ENCODE measurements at places on chromosomes 11 and 22. TPM values are rescaled to one million over a fixed set of nuclear protein-coding genes. Genes with fewer than 3 reads are reported as not detected.

The IL10RA gene
- total RNA-seq = 0.10 TPM

The MMP10 gene
- 87.9 TPM for total RNA-seq

The MMP27 gene
- total RNA-seq = not detected

The TSPO gene
- 430 TPM for total RNA-seq

The OTOG gene
- total RNA-seq = not detected

All from vein endothelial cell (primary cell).